Hippocampal formation (tissue), 2 donors: ENCODE measurements at places on chromosomes 4 and X.
A peak's percentile ranks its signal among the peaks of the same experiment; 100 is the strongest.

GRCh38 chr4:184273166-184274147 lies 55.8 kb upstream of the ENPP6 start:
- DNase-seq: no peak

- DNase-seq: peak; percentile 58
Observed at GRCh38 chrX:94831364-94831763, 1157.4 kb downstream of the FAM133A start.

GRCh38 chrX:11040996-11041395 lies 70.1 kb upstream of the HCCS start:
- no peak for DNase-seq

DNA sequence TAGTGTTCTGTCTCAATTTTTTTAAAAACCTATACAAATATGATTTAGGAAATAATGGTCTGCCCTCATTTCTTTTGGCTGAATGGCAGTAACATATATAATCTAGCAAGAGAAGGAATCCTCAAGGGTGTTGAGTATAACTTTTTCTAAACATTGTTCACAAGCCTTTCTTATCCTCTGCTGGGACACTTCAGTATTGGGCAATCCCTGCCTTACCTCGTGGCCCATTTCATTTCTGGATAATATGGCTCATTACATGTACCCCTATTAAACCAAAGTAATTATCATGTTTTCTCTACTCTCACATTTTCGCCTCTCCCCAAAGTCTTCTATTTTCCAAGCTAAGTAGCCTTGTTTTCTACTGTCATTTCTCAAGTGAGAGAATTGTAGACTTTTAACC lies 110.8 kb upstream of the STIM2 start:
- DNase-seq: no peak

DNA sequence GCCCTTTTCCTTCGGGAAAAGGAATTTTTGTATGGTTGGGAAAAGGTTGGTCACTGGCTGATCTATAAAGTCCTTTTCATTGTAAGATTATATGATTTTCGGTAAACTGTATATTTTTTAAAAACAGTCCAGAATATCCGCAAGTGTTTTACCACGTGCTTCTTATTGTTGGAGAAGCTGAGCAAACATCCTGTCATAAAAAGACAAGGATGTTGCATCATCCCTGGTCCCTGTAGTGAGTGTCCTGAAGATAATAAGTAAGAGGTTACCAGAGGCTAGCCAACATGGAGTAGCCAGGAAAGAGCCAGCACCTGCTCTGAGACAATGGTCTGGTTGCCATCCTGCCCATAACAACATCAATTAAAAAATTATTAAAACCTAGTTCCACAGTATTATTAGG lies 5.1 kb downstream of the CXCL9 start:
- DNase-seq: no peak

GRCh38 chr4:98377559-98377958 lies 116.4 kb downstream of the RAP1GDS1 start:
- DNase-seq: no peak

DNA sequence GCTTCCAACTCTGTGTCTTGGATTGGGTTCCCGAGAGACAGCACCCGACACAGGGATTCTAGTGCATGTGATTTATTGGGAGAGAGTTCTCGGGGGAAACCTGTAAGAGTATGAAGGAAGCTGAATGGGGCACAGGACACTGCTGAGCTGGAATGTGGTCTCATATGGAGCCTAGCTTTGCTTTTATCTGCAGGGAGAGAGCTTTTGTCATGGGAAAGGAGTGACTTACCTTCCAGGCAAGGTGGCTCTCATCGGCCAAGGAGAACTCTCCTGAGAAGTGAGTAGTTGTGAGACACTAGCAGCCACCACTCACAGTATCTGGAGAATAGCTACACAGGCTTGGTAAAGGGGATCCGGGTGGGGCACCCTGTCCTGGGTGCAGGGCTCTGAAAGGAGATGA lies 124.5 kb downstream of the NHS start:
- DNase-seq: no peak

DNA sequence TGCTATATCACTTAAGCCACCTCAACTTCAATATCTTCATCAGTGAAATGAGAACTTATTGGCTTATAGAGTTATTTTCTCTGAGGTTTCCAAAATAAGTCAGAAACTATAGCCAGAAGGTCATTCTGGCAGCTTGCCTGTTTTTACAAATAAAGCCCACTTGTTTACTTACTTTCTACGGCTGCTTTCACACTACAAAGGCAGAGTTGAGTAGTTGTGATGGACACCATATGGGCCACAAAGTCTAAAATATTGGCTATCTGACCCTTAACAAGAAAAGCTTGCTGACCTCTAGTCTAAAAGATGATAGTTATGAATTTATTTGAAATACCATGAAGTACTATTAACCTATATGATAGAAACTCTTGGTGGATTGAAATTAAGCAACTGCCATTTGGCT lies 67.3 kb upstream of the ATOH1 start:
- no peak for DNase-seq

- DNase-seq: no peak
Observed at GRCh38 chr4:109266236-109266635, 36.2 kb downstream of the COL25A1 start.

- DNase-seq: no peak
Observed at GRCh38 chr4:138609943-138610350, 367.8 kb upstream of the SLC7A11 start.

DNA sequence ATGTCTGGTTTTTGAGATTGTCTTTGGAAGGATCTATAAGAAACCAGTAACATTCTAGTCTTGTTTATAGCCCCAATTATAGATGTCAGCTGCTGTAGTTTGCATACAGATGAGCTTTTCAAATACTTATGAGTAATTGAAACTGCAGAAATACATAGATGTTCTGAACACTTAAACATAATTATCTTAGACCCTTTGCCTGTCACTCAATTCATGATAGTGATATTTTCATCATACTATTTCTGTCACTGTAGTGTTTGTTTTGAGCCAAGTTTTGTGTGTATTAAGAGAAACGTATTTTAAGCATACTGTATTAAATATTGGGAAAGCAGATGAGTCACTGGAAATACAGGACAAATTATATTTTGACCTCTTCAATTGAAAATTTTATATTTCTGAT lies 69.8 kb upstream of the SMARCA5 start:
- DNase-seq: no peak

- DNase-seq: no peak
Observed at GRCh38 chr4:158580064-158580463, 58.4 kb downstream of the RXFP1 start.

DNA sequence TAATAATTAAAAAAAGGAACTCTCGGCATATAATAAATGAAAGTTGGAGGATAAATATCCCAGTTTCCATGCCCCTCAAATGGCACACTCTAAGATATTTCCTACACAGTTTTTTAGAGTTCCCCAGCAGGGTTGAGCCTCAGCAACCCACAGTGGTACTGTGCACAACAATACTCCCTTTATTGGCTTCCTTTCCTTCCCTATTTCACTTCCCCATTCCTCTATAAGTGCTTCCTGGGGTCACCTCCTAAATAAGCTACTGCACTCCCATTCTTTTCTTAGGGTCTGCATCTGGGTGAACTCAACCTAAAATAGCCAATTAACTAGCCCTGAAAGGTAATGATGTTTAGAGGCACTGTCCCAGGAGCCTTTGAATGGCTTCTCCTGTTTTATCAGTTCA lies 76.4 kb upstream of the NHS start:
- DNase-seq: no peak

DNA sequence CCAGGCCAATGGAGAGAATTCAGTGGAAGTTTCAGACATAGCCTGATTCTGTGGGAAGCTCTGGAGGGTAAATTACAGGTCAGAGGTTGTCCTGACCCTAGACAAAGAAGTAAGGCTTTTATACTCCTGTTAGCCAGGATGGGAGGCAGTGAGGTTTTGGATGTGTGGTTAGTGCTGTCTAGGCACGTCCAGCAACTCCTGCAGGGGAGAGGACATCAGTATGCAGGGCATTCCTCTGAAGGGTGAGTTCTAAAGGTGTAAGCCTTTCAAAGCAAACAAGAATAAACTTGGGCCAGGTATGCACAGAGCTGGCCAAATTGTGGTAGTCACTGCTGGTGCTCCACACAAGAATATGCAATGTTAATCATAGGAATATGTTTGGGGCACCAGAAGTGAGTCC lies 562.5 kb downstream of the CCSER1 start:
- DNase-seq: no peak

DNA sequence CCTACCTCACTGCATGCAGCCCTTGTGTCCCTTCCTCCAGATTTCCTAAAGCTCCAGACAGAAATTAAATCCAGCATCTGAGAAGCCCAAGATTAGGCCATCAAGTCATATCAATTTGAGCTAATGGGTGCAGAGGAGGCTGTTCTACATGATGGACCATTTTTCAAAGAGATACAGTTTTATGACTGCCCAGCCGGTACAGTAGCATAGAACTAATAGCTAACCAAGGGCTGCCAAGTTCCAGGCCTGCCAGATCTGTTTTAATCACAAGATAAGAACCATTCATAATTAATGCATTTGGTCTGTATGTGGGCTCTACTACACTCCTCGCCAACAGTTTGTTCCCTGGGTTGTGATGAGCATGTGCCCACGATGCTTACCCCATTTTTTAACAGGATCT lies 73.9 kb upstream of the PLAC1 start:
- no peak for DNase-seq

DNA sequence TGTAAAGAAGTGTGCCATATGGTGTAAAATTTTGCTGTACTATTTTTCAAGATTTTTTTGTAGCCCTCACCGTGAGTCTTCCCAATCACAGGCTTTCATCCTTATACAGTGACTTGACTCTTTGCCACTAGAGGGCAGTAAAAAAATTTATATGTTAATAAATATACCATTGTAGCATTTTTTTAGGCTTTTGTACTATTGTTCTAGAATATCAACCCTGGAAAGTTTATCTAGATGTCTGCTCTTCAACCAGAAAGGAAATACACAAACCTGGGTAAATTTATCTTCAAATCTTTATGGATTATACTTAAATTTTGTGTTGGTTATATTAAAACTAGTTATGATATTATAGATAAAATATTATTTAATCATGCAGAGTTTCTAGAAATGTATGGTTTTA lies 235.3 kb downstream of the TENM3 start:
- DNase-seq: no peak

DNA sequence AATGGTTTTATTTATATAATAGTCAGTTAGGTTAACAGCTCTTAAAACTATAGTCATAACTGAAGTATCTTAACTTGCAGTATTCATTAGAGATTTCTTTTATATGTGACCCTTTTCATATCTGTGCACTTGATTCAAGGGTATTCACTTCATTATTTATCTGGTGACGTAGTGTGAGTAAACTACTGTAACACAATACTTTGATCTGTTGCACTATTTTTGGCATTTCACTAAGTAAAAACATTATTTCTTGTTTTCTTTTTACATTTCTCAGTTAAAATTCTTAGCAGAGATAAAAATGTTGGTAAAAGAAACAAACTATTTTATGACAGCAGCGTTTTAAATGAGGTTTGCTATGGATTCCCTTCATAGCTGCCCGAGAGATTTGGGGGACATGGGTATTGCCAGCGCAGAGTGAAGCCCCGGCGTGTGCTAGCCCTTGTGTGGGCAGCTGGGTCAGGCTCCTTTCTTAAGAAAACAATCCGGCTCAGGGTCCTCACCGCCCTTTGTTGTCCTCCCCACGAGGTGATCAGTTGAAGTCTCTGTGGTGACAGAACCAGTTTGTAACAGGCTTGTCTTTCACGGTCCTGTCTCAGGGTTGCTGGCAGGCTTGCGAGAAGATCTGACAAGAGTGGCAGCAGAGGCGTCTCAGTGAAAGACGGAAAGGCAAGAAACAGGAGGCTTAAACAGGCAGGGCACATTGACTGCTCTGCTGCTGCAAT lies 293.4 kb downstream of the BMPR1B start:
- DNase-seq: peak; percentile 14

GRCh38 chrX:24561121-24561520 lies 86.0 kb downstream of the PCYT1B start:
- DNase-seq: no peak

- DNase-seq: no peak
Observed at GRCh38 chr4:15737255-15737654, 34.4 kb downstream of the BST1 start.

DNA sequence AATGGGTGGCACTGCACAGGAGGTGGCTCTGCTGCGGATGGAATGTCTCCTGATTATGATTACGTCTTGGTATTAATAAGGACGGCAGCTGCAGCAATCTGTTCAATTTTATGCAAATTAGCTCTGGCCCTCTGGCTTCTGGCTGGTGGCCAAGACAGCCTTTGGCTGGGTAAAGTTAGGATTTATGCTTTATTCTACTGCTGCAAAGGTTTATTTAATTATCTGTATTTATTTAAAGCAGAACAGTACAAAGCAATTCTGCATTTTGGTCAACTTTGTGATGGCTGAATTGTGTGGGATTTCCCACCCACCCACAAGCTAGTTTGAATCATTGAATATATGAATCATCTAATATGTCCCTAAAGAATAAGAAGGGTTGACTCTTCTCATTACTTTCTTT lies 745.6 kb upstream of the FAM241A start:
- DNase-seq: no peak

DNA sequence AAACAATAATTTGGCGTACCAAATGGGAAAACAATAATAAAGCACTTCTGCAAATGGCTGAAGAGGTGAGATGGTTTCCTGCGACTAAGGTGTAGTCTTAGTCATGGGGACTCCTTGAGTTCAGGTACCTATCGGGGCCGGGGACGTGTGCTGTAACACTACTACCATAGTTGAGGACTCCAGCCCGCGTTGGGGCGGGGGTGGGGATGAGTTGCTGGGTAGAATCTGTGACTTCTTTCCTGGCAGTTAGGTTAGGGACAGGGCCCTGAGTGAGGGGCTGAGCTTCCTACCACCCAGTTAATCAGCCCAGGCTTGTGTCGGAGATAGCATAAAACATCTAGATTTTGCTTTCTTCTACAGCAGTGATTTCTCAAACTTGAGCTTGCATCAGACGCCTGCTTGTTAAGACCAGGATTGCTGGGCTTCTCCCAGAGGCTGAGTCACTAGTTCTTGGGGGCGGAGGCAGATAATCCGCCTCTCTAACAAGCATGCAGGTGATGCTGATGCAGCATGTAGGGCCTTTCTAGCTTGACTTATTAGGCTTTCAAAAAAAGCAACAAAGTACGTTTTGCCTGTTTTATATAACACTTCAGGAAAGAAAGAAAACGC lies 30.2 kb downstream of the RBBP7 start:
- DNase-seq: no peak

GRCh38 chrX:45849261-45849862 lies 648.7 kb upstream of the DIPK2B start:
- no peak for DNase-seq
